ENCODE measurements at places on chromosomes 16 and 17. TPM values are rescaled to one million over a fixed set of nuclear protein-coding genes. Genes with fewer than 3 reads are reported as not detected.
A peak's percentile ranks its signal among the peaks of the same experiment; 100 is the strongest.

DNA sequence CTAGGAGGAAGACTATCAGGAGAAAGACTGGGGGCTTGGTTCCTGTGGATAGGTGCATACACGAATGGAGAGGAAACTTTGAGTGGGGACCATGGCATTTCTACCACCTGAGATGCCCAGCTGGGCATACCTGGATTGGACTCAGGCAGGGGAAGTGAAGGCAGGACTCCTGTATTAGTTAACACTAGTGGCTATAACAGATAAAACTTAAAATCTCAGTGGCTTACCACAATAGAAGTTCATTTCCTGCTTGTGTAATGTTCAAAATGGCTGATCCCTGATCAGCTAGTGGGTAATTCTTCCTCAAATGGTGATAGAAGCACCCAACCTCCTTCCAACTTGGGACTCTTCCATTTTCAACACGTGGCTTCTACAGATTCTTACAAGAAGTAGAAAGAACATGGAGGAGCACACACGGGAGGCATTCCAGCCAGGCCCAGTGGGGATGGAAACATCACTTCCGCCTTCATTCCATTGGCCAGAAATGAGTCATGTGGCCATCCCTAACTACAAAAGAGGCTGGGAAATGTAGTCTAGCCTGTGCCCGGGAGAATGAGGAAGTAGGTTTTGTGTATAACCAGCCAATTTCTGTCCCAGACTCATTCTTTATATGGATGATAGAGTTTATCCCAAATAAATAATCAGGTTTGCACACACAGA lies 112.1 kb downstream of the UTP18 start:
- peak overlapping the region; percentile 76 for H3K27ac ChIP-seq
- H3K4me3 ChIP-seq, result peak overlapping the region; percentile 11
- no peaks in the 10 kb centered on the region for H3K27me3 ChIP-seq
- H3K4me1 ChIP-seq, result no peaks in the 10 kb centered on the region

- DNase-seq, result no peak
- H3K27ac ChIP-seq, result no peak overlapping the region
- no peak overlapping the region for H3K4me3 ChIP-seq
- no peaks in the 10 kb centered on the region for H3K36me3 ChIP-seq
- H3K4me1 ChIP-seq, result peaks cover 24% of the 10 kb centered on the region
These were observed 9.3 kb downstream of the ADORA2B start for GRCh38 chr17:15954222-15954621.

Gene GP2
- not detected for total RNA-seq

Gene IL34
- 0.49 TPM for total RNA-seq

DNA sequence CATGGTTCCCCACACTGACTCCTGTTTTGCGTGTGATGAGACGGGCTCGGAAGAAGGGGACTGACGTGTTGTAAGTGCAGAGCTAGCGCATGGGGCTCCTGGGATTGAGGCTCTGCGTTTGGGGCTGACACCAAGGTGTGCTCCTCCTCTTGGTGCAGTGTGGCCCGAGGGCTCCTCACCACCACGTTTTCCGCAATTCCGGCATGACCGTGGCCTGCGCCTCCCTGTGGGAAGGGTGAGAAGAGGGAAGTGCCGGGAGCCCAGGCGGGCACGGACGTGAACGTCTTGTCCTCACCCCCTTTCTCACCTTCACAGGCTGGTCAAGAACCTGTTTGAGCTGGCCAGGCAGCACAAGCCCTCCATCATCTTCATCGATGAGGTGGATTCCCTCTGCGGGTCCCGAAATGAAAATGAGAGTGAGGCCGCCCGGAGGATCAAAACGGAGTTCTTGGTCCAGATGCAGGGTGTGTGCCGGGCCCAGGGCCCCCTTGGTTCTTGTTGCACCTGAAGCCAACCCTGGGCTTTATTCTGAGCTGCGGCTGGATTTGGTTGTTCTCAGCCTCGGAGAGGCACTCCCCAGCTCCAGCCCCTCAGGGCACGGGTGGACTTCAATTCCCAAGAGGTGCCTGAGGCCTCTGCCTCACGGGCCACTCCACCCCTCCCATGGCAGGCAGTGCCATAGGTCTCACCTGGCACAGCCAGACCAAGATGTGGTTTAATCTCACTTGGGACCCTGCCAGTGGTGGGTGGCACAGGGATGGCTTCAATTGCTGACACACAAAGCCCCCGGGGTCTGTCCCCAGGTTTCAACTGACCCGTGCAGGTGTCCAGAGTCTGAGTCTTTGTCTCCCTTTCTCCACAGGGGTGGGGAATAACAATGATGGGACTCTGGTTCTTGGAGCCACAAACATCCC lies 8.9 kb downstream of the VPS4A start:
- H3K27me3 ChIP-seq, result no peaks in the 10 kb centered on the region
- DNase-seq, result no peak
- H3K4me1 ChIP-seq, result no peaks in the 10 kb centered on the region
- no peak overlapping the region for H3K27ac ChIP-seq
- H3K4me3 ChIP-seq, result no peak overlapping the region

DNA sequence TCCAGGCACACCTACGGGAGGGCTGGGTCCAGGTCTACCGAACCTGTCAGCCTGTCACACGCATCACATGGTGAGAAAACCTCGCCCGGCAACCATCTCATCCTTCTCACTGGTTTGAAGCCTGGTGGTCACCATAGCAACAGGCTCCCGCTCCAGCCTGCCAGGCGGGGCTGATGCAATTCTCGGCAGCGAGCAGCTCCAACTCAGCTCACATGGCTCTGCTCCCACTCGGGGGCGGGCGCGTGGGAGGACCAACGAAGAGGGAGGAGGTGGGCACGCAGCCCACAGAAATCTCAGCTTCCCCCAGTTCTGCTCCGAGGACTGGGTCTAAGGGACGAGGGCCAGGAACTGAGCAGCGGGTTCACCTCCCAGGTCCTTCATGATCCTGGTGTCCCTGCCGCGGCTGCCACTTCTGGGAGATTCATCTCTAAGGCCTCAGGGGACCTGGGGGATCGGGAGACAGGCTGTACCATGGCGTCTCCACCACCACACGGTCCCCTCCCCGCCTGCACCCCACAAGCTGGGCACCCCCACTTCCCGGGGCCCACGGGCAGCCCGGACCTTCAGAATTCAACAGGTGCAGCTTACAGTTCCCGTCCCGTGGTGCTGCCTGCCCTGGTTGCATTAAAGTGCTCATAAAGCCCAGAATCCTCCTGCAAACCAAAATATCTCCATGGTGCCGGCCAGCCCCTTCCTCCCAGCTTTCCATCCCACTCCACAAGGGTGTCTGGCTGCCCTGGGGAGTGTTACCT lies 25.8 kb downstream of the ABR start:
- H3K4me3 ChIP-seq, result no peak overlapping the region
- no peak overlapping the region for H3K27ac ChIP-seq
- peak; percentile 41 for DNase-seq
- no peaks in the 10 kb centered on the region for H3K36me3 ChIP-seq
- no peaks in the 10 kb centered on the region for H3K27me3 ChIP-seq

GRCh38 chr17:78342449-78343186 lies 17.3 kb downstream of the SOCS3 start:
- peak overlapping the region; percentile 43 for H3K4me3 ChIP-seq
- DNase-seq, result no peak

DNA sequence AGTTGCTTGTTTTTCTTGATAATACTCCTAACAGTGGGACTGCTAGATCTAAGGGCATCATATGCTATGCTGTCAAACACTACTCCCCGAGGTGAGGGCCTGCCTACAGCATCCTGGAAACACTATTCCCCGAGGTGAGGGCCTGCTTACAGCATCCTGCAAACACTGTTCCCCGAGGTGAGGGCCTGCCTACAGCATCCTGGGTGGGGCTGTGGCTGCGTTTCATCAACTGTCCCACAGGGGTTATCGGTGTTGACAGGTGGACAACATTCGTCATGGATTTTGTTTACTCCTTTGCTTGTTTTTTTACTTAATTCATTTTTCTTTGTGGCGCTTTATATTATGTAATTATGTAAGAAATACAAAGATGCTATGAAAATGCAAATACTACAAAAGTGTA lies 22.5 kb downstream of the NPRL3 start:
- H3K36me3 ChIP-seq, result peaks cover 4% of the 10 kb centered on the region
- H3K4me3 ChIP-seq, result no peak overlapping the region
- DNase-seq, result no peak

- no peak overlapping the region for H3K4me3 ChIP-seq
- H3K27ac ChIP-seq, result no peak overlapping the region
- no peaks in the 10 kb centered on the region for H3K27me3 ChIP-seq
- no peak for DNase-seq
- no peaks in the 10 kb centered on the region for H3K4me1 ChIP-seq
These were observed 920.3 kb upstream of the GOT2 start for GRCh38 chr16:59654455-59654854.

GRCh38 chr16:70592106-70592571 lies 54.2 kb upstream of the IL34 start:
- no peak overlapping the region for H3K4me3 ChIP-seq
- no peak for DNase-seq
- H3K27me3 ChIP-seq, result no peaks in the 10 kb centered on the region
- no peaks in the 10 kb centered on the region for H3K36me3 ChIP-seq

Gene NPIPB6
- total RNA-seq, result 1.4 TPM

DNA sequence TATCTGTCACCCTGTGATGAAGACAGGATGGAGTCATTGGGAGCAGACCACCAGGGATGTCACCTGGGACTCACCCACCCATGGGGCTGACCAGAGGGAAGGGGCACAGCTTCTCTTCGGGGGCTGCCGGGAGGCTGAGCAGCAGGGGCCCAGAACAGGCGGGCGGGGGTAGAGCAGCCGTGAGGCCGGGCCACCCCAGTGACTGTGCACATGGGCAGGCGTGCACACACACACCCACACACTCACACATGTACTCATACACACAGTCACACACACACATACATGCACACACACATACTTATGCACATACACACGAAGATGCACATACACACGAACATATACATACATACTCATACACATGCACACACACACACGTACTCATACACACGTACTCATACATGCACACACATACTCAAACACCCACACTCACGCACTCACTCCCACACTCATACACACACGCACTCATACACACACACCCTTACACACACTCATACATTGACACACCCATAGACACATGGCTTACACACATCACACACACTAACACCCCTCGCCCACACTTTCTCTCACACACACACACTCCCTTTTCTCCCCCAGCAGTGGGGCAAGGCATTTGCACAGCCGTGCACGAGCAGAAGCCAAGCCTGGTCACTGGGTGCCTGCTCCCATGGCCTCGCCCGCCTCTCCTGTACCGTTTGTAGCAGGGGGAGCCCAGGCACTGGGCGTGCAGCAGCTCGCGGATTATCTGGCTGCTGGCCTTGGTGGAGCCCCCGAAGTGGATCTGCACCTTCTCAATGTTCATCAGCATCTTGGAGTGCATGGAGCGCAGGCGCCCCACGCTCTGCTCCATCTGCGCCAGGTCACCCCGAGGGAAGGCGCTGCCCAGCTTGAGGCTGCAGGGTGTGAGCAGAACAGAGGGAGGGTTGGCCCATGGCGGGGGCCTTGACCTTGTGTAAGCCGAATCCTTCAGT lies 12.4 kb downstream of the UBALD2 start:
- no peaks in the 10 kb centered on the region for H3K27me3 ChIP-seq
- DNase-seq, result no peak
- peaks cover 16% of the 10 kb centered on the region for H3K4me1 ChIP-seq
- H3K4me3 ChIP-seq, result no peak overlapping the region

Gene GJD3
- not detected for total RNA-seq

GRCh38 chr16:8511464-8511863 lies 78.8 kb downstream of the TMEM114 start:
- no peaks in the 10 kb centered on the region for H3K27me3 ChIP-seq
- no peak overlapping the region for H3K4me3 ChIP-seq
- H3K36me3 ChIP-seq, result no peaks in the 10 kb centered on the region

Gene G6PC1
- not detected for total RNA-seq
